ENCODE measurements at places on chromosomes 3 and 15.

DNA sequence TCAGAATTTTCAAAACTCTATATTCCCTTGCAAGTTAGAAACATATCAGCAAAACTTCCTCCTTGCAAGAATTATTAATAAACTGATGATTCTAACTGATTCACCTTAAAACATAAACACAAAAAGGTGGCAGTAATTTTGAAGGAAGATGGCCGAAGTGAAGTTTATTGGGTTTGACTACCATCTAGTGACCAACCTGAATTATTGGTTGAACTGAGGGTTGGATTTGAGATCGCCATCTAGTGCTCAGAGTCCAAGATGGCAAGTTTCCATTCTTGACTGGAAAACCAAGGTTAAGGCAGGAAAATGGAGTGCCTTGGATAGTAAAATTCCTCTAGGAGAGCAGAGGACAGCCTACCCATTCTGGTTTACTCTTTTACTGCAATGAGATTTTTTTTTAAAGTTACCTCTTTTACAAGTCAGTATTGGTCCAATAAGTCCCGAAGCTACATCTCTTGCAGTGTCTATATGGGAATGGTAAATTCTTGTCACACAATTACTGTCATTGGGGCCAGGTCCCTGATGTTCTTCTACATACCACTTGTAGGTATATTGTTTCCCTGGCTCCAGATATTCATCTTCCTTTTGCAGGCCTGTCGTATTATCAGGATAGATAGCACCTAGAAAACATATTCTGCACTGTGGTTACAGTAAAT is 51.6 kb upstream of the CP start:
- no peak for DNase-seq

DNA sequence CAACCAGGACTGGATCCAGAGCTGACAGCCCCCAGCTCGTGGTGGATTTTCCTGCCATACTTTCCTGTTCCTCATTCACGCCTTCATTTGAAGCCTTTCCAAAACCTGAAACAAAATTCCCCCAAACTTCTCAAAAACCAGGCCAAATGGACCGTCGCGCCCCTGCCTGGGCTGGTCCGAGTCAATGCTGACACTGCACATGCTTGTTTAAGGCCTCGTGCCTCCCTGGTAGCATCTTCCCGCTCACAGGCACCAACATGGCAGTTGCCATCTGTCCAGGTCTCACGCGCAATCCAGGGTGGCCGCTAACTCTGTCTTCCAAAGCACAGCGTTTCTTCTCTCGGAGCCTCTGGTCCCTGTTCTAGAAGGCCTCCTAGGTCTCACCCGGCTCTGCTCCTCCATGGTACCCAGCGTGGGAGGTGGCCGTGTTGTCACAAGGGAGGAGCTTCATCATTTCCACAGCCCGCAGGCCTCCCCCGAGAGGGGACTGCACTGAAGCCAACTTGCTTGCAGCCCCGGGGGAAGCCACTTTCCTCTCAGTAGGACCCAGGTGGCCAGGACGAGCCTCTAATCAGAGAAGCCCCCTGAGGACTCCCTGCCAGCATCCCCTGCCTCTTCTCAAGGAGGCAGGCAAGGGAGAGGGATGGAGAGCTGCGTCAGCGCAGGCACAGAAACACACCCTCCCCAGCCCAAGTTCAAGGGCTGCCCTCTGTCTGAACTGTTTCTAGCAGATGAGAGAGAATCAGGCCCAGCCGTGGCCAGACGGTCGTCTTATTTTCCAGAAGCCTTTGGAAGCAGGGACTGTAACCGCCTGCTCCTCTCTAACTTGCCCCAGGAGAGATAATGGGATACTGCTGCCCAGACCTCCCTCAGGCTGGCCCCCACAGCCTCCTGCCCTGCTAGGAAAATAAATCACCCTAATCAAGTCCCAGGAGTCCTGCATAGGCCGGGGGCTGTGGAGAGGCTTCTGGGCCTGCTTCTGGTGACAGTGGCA is 152.8 kb upstream of the TLE3 start:
- no peak for DNase-seq

GRCh38 chr3:61733876-61734275 is 172.5 kb downstream of the PTPRG start:
- DNase-seq: no peak

DNA sequence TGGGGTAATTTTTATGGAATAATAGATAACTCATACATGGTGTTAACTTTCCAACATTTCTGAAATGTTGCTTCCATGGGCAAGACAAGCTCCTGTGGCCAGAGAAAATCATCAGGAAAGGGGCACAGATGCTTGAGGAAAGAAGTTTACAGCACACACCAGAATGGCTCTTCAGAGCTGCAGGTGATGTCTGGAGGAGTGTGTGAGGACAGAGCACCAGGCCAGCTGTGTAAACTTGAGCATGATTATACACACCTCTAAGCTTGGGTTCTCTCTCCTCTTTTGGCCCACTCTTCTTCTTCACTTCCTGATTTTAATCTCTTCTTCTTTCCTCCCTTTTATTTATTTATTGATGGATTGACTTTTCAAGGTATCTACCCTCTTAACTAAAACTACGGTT is 676.0 kb downstream of the GRM7 start:
- no peak for DNase-seq

- DNase-seq: no peak
These were observed 25.5 kb upstream of the TEX55 start for GRCh38 chr3:119120480-119120879.

DNA sequence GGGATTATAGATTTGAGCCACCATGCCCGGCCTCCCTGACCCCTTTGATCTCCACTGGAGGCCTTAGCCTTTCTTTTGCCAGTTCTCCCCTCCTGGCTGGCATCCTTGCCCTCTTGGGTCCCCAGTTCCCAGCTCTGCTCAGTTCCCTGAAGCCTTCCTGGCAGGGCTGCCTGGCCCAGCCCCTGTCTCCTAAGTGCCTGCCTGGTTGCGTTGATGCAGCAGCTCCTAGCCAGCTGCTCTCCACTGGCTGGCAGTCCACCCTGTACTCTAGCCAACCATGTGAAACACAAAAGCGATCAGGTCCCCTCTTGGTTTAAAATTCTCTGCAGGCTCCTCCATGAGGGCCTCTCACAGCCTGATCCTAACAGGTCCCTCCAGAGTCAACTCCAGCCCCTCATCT is 184.7 kb downstream of the RAB11A start:
- DNase-seq: no peak

- DNase-seq: no peak
These were observed 30.1 kb downstream of the APPL1 start for GRCh38 chr3:57257678-57258077.

DNA sequence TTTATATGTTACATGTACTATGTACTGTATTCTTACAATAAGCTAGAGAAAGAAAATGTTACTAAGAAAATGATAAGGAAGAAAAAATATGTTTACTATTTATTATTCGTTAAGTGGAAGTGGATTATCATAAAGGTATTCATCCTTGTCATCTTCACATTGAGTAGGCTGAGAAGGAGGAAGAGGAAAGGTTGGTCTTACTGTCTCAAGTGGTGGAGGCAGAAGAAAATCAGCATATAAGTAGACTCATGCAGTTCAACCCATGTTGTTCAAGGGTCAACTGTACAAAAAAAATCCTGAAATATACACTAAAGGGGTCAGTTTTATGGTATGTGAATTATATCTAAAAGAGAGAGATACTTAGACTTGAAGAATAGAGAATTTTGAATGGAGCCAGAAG is 5.7 kb downstream of the HMG20A start:
- no peak for DNase-seq

GRCh38 chr3:196138482-196139254 is 56.8 kb upstream of the TFRC start:
- no peak for DNase-seq

- DNase-seq: no peak
These were observed 43.5 kb downstream of the ARRDC4 start for GRCh38 chr15:98003996-98004395.

DNA sequence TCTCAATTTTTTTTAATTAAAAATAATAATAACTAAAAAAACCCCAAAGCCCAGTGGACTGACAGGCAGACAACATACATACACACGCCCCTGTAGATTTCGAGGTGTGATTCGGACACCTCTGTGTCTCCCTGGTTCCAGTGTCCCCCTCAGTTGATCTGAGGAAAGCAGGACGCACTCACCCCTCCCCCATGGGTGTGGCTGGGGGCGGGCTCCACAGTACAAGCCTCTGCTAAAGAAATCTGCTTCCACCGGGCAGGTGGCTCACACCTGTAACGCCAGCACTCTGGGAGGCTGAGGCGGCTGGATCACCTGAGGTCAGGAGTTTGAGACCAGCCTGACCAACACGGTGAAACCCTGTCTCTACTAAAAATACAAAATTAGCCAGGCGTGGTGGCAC is 33.8 kb upstream of the BLM start:
- no peak for DNase-seq

GRCh38 chr3:46280105-46280797 is 38.0 kb downstream of the CCR3 start:
- DNase-seq: no peak

DNA sequence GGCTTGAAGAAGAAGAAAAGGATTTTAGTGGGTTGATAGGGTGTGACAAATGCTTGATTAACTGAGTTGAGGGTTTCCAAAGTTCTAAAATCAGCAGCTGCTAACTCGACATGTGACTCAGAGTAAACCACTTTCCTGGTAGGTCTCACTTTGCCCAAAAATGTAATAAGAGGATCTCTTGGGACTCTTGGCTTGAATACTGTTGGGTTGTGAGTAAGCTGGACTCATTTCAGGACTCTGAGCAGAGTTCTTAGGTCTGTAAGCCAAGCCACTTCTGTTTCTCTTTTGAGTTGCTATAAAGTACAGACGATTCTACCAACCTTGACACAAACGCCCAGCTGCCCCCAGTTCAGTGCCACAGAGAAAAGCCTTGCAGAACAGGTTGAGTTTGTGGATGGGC is 241.1 kb downstream of the ZNF621 start:
- no peak for DNase-seq

GRCh38 chr15:87433871-87434270 is 822.7 kb downstream of the NTRK3 start:
- DNase-seq: no peak

DNA sequence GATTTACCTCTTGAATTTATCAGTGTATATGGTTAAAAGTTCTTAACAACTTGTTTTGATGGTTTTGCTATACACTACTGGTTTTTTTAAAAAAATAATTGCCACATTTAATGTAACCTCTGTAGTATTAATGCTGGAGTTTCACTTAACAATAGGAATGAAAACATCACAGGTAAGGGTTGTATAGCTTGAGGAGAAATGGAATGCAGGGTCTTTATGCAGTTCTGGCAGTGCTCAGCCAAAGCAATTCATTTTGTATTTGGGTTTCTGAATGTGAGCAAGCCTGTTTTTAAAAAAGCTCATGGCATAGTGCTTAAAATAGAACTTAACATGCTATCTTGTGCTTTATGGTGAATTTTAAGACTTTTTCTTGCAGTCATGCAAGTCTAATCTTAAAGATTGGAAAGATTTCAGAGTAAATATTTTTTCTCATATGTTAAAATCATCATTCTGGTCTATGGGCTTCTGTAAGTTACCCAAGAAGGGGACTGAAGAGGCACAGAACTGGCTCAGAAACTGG is 8.9 kb downstream of the PIAS1 start:
- no peak for DNase-seq

DNA sequence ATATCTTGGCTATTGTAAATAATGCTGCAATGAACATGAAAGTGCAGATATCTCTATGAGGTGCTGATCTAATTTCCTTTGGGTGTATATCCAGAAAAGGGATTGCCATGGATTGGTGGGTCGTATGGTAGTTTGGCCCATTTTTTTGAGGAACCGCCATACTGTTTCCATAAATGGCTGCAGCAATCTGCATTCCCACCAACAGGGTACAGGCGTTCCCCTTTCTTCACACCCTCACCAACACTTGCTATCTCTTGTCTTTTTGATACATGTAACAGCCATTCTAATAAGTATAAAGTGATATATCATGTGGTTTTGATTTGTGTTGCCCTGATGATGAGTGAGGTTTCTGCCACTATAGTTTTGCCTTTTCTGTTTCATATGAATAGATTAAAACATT is 146.7 kb downstream of the NR2F2 start:
- no peak for DNase-seq

GRCh38 chr3:130926504-130926903 is 32.6 kb downstream of the ATP2C1 start:
- no peak for DNase-seq

DNA sequence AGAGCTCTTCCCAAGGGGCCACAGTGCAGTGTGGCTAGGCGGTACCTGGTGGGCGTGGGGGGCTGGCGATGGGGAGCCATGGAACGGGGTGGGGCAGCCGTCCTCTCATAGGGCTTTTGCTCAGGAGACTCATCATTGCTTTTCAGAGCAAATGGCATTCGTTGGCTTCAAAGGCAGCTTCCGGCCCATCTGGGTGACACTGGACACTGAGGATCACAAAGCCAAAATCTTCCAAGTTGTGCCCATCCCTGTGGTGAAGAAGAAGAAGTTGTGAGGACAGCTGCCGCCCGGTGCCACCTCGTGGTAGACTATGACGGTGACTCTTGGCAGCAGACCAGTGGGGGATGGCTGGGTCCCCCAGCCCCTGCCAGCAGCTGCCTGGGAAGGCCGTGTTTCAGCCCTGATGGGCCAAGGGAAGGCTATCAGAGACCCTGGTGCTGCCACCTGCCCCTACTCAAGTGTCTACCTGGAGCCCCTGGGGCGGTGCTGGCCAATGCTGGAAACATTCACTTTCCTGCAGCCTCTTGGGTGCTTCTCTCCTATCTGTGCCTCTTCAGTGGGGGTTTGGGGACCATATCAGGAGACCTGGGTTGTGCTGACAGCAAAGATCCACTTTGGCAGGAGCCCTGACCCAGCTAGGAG is 40.8 kb downstream of the MESD start:
- DNase-seq: no peak

DNA sequence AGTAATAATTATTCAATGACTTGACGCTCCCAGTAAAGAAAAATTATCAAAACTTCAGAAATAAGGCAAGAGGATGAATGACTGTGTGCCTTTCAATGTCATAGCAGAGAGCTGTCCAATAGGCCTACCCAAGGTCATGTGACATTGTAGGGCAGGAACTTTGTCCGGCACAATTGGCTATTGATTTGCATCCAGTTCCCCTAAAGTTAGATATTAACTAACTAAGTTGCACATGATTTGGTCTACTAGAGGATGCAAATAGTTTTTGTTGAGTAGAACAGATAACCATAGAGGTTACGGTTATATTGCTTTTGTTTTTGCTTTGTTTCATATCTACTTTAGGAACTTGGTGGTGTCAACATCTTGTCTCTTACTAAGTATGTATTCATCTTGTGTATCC is 127.9 kb upstream of the PFN2 start:
- DNase-seq: no peak
